ENCODE measurements at places on chromosomes 3 and 15. TPM values are rescaled to one million over a fixed set of nuclear protein-coding genes. Genes with fewer than 3 reads are reported as not detected.

CAMK1 gene
- 19.1 TPM for total RNA-seq

GRCh38 chr3:26236531-26236930 is 386.0 kb upstream of the LRRC3B start:
- no peak overlapping the region for H3K27ac ChIP-seq
- H3K4me1 ChIP-seq: no peaks in the 10 kb centered on the region
- H3K4me3 ChIP-seq: no peak overlapping the region
- no peaks in the 10 kb centered on the region for H3K27me3 ChIP-seq
- DNase-seq: no peak

DNA sequence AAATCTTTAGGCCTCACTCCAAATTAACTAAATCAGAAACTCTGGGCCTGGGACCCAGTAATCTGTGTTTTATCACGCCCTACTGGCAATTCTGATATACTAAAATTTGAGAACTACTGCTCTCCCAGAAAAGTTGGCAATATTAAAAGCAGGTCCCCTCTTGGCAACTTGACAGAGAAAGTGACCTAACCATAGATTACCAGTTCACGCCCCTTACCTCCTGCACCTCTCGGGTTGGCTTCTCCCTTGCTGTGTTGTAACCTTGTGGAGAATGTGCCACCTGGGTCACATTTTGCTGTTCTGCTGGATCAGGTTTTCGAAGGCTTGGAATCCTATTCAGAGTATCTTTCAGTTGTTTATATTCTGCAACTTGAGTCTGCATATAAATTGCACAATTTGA is 59.1 kb downstream of the GOLIM4 start:
- no peaks in the 10 kb centered on the region for H3K36me3 ChIP-seq
- H3K4me3 ChIP-seq: no peak overlapping the region
- no peaks in the 10 kb centered on the region for H3K27me3 ChIP-seq
- H3K27ac ChIP-seq: no peak overlapping the region

- H3K4me1 ChIP-seq: peaks cover 5% of the 10 kb centered on the region
- no peaks in the 10 kb centered on the region for H3K27me3 ChIP-seq
- no peak for DNase-seq
- H3K36me3 ChIP-seq: no peaks in the 10 kb centered on the region
- no peak overlapping the region for H3K4me3 ChIP-seq
These were observed 21.2 kb downstream of the CDCP1 start for GRCh38 chr3:45124956-45125355.

- H3K36me3 ChIP-seq: no peaks in the 10 kb centered on the region
- DNase-seq: no peak
- no peak overlapping the region for H3K4me3 ChIP-seq
- no peaks in the 10 kb centered on the region for H3K4me1 ChIP-seq
- no peaks in the 10 kb centered on the region for H3K27me3 ChIP-seq
These were observed 24.7 kb downstream of the ILDR1 start for GRCh38 chr3:121997372-121997771.

All from uterus (tissue), 4 donors.